ENCODE measurements at places on chromosomes 4 and X.
A peak's percentile ranks its signal among the peaks of the same experiment; 100 is the strongest.

DNA sequence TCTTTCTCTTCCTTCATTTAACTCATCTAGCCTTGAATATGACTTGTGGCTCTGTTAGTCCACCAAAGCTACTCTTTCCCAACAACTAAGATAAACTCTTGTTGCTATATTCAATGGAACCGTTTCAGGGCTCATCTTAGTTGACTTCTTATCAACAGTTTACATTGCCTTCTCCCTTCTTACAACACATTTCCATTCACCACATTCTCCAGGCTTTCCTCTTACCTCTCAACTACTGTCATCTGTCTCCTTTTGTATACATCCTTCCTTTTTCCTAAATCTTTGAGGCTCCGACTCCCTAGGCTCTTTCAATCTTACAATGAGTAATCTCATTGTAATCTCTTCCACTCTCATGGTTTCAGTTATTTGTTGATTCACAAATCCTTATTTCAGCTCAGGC is 58.5 kb downstream of the NCAPG start:
- DNase-seq, result no peak

DNA sequence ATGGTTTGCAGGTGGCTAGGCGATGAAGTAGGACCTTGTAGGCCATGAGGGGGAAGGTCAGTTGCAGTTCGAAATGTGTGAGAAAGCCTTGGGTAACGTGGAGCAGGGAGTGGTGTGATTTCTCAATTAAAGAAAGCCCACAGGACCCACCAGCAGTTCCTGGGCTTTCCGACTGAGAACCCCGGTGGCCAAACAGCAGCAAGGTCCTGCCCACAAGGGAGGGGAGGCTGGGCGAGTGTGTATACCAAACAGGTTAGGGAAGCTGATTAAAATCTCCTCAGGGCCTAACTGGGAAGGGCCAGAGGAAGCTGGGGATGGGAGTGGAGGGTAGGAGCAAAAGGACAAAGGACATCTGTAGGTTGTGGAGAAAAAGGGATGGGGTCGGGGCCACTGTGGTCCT is 2.4 kb downstream of the ATP6AP1 start:
- no peak for DNase-seq

GRCh38 chr4:186069729-186070128 is 773 bp downstream of the TLR3 start:
- no peak for DNase-seq

DNA sequence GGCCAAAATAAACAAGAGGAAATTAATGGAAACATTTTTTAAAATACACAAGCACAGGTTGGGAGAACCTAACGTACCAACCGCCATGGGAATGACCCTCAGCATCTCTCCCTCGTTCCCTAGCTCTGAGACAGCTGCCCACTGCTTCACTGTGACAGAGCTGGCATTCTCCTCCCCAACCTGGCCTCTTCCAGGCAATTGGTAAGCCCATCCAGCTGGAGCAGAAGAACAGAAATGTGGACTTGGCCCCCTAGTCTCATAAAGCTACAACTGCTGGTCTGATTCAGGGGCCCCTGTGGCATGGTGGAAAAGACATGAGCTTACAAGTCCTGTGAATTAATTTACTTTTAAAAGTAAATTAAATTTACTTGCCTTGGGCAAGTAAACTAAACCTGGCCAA is 245.1 kb downstream of the PTTG2 start:
- no peak for DNase-seq

GRCh38 chr4:181645489-181645888 is 597.7 kb upstream of the TENM3 start:
- DNase-seq, result no peak

DNA sequence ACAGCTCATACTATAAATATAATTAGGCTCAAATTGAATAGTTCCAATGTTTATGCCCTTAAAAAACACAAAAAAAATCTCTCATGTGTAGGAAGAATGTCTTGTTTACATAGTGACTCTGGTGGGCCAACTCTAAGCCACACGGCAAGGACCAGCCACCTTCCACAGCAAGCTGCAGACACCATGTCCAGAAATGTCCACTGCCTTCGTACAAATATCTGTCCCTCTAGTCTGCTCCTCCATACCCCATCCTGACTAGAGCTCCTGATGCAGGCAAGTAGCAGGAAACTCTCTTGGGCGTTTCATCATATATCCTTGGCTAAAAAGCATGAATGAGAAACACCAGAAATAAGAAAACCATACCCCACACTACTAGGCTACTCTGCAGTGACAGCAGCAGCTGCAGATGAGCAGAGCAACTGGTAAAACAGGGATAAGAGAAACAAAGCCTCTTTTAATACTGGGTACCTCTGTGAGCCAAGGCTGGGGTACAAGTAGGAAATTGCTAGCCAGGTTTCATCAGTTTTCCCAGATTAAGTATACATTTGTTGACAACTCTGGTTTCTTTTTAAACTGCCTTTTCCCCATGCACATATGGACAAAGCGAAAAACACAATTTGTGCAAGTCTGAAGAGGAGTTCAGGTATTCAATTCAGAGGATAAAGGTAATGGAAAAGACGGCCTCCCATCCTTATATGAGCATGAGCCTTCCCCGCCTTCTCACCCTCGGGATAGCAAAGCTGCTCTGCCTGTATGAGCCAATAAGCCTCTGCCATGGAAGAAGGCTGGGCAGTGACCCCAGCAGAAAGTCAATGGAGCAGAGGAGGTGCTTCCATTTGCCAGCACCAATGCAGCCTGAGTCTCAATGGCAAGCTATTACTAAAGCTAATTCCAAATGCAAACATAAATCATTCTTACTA is 245.4 kb downstream of the DCLK2 start:
- no peak for DNase-seq

DNA sequence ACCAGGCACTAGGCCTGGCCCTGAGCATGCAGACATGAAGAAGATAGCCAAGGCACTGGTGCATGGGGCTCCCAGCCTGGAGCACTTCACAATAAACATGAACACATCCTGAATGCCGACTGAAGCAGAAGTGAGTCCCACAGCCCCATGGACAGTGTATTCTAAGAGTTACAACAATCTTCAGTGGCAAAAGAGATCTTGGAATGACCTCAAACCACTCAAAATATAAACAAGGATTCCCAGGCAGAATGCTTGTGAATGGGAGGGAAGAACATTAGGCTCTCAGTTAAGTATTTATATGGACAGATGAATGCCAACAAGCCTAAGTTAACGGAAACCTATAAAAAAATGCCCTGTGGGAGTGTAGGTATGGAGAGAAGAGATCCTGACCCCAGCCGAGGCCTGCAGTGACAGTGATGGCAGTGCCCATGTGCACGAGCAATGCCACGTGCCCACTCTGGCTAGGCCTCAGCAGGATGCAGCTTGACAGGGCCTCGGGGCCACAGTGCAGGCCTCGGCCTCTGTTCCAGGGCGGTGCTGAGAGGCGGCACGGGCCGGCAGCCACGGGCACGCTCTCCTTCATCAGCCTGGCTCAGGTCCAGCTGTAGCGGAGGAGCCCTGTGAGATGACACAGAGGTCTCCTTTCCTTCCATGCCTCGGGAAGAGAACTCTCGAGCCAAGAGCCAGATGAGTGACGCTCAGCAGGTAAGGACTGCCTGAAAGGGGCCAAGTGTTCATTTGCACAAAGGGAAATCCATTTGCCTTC is 49.2 kb downstream of the IRF2 start:
- no peak for DNase-seq

DNA sequence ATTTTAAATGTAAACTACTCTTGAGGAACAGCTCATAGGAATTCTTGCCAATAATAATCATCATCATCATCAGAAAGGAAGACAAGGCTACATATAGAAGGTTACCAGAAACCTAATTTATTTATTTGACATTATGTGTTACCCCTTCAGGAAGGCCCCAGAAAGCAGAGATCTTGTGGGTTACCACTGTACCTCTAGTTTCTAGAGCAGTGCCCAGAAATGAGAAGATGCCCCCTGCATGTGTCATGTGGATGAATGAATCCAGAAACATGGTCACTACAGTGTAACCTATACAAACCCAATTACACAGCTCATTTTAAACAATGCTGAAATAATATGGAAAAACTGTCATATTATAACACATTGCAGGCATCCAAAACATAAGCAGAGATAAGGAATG is 70.4 kb downstream of the ARAP2 start:
- DNase-seq, result no peak

- DNase-seq, result no peak
These were observed 239.7 kb downstream of the RAB28 start for GRCh38 chr4:13244444-13244843.

GRCh38 chrX:31057691-31058090 is 14.2 kb downstream of the FTHL17 start:
- DNase-seq, result no peak

- DNase-seq, result no peak
These were observed 11.2 kb upstream of the RNF175 start for GRCh38 chr4:153771046-153771445.

GRCh38 chr4:86014599-86014998 is 345.3 kb downstream of the MAPK10 start:
- no peak for DNase-seq

- no peak for DNase-seq
These were observed 276.1 kb downstream of the CFAP299 start for GRCh38 chr4:80611678-80611979.

GRCh38 chr4:89489338-89489771 is 181.8 kb upstream of the GPRIN3 start:
- no peak for DNase-seq

GRCh38 chr4:140185412-140186081 is 31.6 kb upstream of the MAML3 start:
- DNase-seq, result no peak

DNA sequence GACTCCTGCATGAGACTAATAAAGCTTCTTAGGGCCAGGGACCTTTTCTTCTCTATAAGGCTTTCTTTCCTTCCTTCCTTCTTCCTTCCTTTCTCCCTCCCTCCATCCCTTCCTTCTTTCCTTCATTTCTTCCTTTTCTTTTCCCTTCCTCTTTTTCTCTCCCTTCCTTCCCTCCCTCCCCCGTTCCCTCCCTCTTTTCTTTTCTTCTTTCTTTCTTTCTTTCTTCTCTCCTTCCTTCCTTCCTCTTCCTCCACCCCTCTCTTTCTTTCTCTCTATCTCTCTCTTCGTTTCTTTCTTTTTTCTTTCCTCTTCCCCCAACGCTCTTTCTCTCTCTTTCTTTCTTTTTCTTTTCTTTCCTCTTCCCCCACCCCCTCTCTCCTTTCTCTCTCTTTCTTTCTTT is 2.5 kb upstream of the MAGEB17 start:
- DNase-seq, result no peak

GRCh38 chr4:3291969-3292570 is 751 bp upstream of the RGS12 start:
- DNase-seq, result no peak

DNA sequence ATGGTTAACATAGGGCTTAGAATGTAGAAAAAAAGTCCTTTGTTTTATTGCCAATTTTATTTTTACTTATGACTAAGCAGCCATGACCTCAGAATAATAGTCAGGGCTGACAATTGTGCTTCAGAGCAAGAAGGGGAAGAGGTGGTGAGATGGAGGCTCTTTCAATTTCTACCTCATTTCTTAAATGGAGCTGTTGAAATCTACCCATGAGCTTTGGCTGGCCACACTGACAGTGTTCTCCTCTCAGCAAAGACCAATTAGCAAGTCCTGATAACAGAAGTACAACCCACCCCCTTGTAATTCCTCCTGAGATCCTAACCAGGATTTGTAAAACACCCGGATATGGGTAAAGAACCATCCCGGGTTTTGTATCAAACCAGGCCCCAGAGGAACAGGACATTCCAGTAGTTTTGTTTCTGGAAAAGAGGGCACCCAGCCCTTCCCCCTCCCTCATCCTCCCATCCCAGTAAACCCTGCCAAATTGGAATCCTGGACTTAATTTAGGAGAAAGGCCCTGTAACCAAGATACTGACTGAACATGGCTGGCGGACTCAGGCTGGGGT is at the start of gene HEPH:
Gene HEPH (plus strand): TSS at position 399 of the 563 bp plus-strand sequence. CDS start 6,324 bp downstream, outside the sequence.
- DNase-seq, result no peak

- no peak for DNase-seq
These were observed 1.5 kb downstream of the MAN2B2 start for GRCh38 chr4:6576512-6576911.

GRCh38 chr4:33650036-33650435 is 2594.3 kb downstream of the ARAP2 start:
- DNase-seq, result no peak

- DNase-seq, result no peak
These were observed 34.0 kb upstream of the RNF128 start for GRCh38 chrX:106692425-106693065.

DNA sequence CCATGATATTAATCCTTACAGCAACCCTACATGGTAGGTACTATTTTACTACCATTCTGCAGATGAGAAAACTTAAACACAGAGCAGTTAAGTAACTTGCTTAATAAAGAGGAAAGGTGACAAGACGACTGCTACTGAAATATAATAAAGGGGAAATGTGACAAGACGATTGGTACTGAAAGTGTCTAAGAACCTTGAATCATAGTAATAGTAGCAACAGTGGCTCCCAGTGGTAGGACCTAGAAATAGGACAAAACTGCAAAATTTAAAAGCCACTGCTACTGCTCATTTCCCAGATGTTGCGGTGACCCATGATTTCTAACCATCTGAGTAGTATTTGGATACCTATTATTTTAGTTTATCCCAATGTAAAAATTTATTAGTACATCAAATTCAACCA is 89.5 kb downstream of the TASL start:
- DNase-seq, result peak; percentile 39

GRCh38 chr4:6357476-6357875 is 87.8 kb downstream of the WFS1 start:
- DNase-seq, result no peak

DNA sequence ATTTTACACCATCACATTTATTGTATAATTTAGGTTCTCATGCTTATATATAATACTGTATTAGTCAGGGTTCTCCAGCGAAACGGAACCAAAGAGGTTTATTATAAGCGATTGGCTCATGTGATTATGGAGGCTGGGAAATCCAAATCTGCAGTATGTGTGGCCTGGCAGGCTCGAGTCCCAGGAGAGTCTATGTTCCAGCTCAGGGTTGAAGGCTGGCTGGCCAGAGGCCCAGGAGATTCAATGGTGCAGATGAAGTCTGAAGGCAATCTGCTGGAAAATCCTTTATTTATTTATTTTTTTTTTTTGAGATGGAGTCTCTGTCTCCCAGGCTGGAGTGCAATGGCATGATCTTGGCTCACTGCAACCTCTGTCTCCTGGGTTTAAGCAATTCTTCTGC is 63.0 kb upstream of the WDFY3 start:
- DNase-seq, result no peak

GRCh38 chr4:137312257-137312656 is 220.0 kb downstream of the PCDH18 start:
- DNase-seq, result no peak
